ENCODE measurements at places on chromosomes 7 and 10.

- DNase-seq: no peak
Observed at GRCh38 chr7:44637788-44638594, 31.6 kb downstream of the OGDH start.

GRCh38 chr10:11144626-11145494, 127.2 kb downstream of the CELF2 start:
- DNase-seq: no peak

DNA sequence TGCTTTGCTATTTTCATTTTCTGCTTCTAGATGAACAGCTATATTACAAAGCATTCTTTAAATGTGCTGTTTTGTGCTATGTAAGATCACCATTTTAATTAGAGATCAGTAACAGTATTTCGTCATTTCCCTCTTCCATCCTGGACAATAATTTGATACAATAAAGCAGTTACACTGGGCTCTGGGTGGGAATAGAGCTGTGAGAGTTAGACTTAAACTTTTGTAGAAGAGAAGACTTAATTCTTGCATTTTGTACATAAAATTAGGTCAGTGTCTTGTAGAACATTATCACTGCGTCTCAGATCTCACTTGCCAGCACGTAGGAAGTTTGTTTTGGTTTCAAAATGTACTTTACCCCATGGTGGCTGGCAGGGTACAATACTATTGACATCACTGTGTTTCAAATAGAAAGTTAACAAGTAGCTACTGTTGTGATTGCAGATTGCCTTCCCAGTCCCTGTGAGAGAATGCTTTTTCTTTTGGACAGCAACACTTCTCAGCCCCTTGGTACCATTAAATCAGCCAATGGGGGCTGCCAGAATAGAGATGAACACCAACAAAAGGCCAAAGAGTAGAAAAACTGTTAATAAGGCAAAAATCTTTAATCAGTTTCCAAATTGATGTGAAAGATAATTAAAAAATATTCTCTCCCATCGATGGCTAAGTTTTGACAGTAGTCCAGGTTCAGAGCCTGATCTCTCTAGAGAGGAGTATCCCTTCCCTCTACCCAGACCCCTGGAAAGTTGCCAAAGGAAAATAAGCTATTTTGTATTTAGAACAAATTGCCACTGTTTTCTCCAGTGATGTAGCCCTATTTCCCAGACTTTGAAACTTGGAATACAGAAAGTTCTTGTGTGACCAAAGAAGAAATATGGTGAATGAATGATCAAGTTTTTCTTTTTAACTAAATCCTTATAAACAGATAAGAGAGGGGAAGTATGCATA, 35.1 kb downstream of the SMNDC1 start:
- no peak for DNase-seq

DNA sequence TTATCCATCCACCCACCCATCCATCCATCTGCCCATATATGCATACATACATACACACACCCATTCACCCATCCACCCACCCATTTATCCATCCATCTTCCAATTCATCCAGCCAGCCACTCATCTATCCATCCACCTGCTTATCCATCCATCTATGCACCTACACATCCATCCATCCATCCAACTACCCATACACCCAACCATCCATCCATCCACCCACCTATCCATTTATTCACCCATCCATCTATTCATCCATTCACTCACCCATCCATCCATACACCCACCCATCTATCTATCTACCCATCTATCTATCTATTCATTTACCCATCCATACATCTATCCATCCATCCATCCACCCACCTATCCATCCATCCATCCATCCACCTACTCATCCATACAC, 17.3 kb downstream of the TMEM72 start:
- DNase-seq: no peak

DNA sequence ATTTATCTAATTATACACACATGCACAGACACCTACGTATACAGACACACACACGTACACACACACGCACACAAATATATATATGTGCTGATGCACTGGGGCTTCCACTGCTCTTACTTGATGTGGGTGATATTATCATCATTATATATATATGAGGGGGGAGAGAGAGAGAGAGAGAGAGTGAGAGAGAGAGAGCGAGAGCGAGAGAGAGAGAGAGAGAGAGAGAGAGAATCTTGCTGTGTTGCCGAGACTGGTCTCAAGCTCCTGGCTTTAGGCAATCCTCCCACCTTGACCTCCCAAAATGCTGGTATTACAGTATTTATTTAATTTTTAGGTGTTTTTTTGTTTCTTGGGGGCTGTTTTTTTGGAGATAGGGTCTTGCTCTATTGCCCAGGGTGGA, 3.6 kb upstream of the RABGEF1 start:
- no peak for DNase-seq
